Thoracic aorta (tissue), 2 donors: ENCODE measurements at places on chromosomes 6 and 20.

- peaks cover 28% of the 10 kb centered on the region for H3K4me1 ChIP-seq
- H3K4me3 ChIP-seq, result peak overlapping the region; percentile 47
- H3K36me3 ChIP-seq, result no peaks in the 10 kb centered on the region
- no peaks in the 10 kb centered on the region for H3K27me3 ChIP-seq
- H3K27ac ChIP-seq, result peak overlapping the region; percentile 57
- DNase-seq, result no peak
Measured at GRCh38 chr20:44990425-44990824, 24.1 kb downstream of the STK4 start.

DNA sequence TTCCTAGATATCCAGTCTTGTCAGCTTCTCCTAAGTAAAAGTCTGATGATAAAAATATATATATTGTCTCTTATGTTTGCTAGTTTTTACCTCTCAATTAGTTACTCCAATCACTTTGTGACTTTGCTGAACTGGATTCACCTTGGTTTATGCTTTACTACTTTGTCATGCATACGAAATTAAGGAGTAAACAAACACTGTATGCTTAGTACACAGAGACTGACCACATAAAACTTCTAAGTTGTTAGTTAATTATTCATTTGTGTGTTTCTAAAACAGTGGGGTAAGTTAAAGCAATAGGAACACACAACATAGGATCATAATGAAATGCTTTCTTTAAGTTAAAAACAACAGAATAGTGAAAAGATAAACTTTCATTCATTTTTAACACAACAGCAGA is 877.3 kb upstream of the MAP3K7 start:
- no peaks in the 10 kb centered on the region for H3K27me3 ChIP-seq
- DNase-seq, result no peak
- no peaks in the 10 kb centered on the region for H3K36me3 ChIP-seq
- no peaks in the 10 kb centered on the region for H3K4me1 ChIP-seq
- no peak overlapping the region for H3K27ac ChIP-seq

DNA sequence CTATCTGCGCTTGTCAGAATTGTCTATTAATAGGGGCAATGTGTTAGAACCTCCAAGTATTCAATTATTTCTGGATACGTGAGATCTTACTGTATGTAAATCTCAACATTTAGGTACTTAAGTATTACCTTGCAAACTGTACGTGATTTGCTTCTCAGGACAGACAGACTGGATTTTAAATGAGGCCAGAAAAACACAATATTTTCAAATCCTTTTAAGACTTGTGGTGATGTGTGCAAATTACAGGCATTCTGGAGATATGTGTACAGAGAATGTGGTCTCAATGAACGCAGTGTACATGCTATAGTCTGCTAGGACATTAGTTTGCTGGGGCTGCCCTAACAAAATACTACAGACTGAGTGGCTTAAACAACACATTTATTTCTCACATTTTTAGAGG is 16.9 kb downstream of the CCR6 start:
- no peaks in the 10 kb centered on the region for H3K27me3 ChIP-seq
- no peak for DNase-seq
- H3K27ac ChIP-seq, result no peak overlapping the region
- no peak overlapping the region for H3K4me3 ChIP-seq

DNA sequence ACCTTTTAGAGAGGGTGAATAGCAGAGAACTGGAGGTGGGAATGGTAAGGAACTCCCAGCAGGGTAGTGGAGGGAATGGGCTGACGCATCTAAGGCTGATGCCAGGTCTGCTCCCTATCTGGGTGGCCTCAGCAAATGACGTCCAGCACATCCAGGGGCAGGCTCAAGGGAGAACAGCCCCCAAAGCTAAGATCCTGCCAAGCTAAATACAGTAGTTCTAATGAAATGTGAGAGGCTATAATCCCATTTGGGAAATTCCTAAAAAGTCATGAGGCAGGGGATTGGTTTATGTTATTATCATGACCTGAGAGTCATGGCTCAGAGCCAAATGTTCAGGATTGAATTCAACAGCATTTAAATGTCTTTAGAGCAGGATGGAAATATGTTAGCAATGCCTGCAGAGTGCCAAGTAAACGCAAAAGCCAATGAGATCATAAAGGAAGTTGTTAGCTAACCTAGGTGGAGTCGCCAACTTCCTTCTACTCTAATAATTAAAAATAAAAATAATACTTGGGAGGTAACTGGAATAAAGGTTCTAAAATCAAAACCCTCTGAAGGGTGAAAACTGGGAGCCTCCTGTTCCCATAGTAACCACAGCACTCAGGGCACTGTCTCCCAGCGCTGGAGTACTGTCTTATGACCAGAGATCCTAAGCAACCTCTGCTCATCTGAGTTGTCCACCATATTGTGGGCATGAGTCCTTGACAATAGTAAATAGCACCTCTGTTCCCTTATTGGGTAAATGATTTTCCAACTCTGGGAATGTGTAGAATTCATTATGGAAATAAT is 34.8 kb downstream of the IYD start:
- H3K4me3 ChIP-seq, result peak overlapping the region; percentile 26
- peak; percentile 22 for DNase-seq
- H3K27ac ChIP-seq, result no peak overlapping the region
- no peaks in the 10 kb centered on the region for H3K27me3 ChIP-seq

GRCh38 chr6:17638212-17638715 is 38.2 kb downstream of the FAM8A1 start:
- H3K27ac ChIP-seq, result peak overlapping the region; percentile 47
- DNase-seq, result no peak
- H3K4me1 ChIP-seq, result peaks cover 45% of the 10 kb centered on the region
- no peaks in the 10 kb centered on the region for H3K27me3 ChIP-seq
- H3K4me3 ChIP-seq, result peak overlapping the region; percentile 46

GRCh38 chr6:73263570-73263909 is 544 bp upstream of the KHDC1 start:
- H3K4me1 ChIP-seq, result peaks cover 3% of the 10 kb centered on the region
- no peaks in the 10 kb centered on the region for H3K27me3 ChIP-seq
- peak overlapping the region; percentile 77 for H3K4me3 ChIP-seq
- H3K27ac ChIP-seq, result peak overlapping the region; percentile 10

- H3K27ac ChIP-seq, result no peak overlapping the region
- no peak for DNase-seq
- H3K4me3 ChIP-seq, result no peak overlapping the region
- peaks cover 35% of the 10 kb centered on the region for H3K4me1 ChIP-seq
- no peaks in the 10 kb centered on the region for H3K36me3 ChIP-seq
Measured at GRCh38 chr6:148998704-148999103, 251.9 kb downstream of the UST start.
